Renal pelvis (tissue), 12 donors: ENCODE measurements at places on chromosomes 6 and 20. TPM values are rescaled to one million over a fixed set of nuclear protein-coding genes. Genes with fewer than 3 reads are reported as not detected.

DNA sequence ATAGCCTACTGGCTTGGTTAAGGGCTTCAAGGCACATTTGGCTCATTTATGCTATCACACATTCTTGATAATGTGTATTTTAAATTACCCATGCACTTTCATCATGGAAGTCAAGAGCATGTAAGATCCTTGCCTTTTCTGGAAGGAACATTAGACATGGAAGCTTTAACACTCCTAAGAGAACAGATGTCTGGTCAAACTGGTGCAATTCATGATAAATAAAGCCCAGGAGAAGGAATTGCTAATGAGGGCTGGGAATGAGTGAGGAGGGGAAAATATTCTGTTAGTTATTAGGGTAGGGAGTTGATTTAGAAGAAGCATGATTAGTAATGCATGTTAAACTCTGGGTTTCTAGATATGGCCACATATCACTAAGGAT, 688.6 kb upstream of the CITED2 start:
- no peak for DNase-seq

DNA sequence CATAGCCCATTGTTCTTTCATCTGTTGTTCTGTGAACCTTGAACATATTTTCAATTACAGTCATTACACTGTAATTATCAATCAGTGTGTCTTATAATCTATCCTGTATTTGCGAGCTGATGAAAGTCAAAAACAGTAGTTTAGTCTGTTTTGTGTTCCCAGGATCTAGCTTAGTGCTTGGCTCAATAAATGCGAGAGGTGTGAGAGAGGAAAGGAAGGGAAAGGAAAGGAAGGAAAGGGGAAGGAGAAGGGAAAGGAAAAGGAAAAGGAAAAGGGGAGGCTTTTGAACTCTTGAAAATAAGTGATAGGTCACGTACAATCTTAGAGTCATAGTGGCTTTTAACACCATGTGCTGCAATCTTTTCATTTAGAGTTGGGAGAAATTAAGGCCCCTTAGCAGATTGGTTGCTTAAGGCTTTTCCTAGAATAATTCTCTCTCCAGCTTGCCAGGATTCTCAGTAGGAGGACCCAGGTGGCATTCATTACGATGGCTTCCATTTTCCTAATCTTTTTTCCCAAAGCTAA, 433.8 kb upstream of the PLCB4 start:
- DNase-seq: no peak

The LTB gene
- polyA plus RNA-seq: 2.0 TPM

GRCh38 chr6:109695468-109695867, 4.4 kb downstream of the FIG4 start:
- no peak for DNase-seq
